Cortex of kidney (tissue), 1 donor: ENCODE measurements at places on chromosomes 3 and 15.

- no peak for DNase-seq
Observed at GRCh38 chr3:31610700-31611275, 78.1 kb downstream of the STT3B start.

DNA sequence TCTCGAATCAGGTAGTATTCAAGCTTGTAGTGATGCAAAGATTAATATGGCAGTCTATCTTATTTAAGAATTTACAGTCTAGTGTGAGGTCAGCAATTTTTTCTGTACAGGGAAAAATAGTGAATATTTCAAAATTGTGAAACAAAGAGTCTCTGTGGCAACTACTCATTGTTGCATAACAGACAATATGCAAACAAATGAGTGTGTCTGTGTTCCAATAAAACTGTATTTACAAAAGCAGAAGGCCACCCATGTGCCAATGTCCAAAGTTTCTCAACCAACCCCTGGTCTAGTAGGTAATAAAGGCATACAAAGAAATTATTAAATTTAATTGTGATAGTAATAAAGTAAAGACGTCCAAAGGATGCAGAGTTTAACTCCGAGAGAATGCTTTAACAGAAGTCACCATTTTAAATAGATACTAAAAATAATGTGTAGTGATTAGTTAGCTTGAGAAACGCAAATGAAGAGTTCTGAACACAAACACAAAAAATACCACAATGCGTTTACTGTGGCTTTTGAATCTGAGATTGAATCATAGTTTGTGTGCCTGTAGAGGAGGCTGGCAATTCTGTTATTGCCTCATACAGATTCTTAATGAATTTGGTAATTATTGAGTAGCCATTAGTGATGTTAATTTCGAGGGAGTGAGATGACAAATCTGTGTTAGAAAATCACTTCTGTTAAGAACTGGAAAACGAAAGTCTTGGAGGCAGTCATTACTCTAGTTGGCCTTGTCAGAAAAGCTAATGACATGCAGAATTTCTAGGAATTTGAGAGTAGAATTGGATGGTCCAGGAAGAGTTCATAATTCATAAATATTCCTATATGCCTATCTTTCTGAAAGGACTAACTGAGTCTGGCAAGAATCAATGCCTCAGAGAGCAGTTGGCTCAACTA is 48.7 kb downstream of the CADM2 start:
- no peak for DNase-seq

GRCh38 chr3:58518291-58518789 is 18.6 kb downstream of the ACOX2 start:
- no peak for DNase-seq

- DNase-seq = no peak
Observed at GRCh38 chr3:14263317-14264005, 84.8 kb downstream of the LSM3 start.

DNA sequence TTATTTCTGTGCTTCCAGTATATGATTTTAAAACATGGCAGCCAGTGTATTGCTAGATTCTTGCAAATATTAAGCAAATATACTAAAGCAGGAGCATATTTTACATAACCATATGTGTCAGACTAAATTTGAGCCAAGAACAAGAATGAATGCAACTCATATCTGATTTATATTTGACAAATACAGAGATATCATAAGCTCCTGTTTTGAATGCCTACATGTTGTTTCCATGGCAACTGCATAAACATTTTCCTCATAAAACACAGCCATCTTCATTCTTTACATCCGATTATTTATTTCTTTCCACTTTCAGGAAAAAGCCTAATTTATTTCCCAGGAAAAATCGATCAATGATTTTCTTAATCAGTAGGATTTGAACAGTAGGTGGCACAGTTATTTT is 172.2 kb upstream of the TSPAN3 start:
- DNase-seq = no peak
